ENCODE measurements at places on chromosomes 5 and 9. TPM values are rescaled to one million over a fixed set of nuclear protein-coding genes. Genes with fewer than 3 reads are reported as not detected.

DNA sequence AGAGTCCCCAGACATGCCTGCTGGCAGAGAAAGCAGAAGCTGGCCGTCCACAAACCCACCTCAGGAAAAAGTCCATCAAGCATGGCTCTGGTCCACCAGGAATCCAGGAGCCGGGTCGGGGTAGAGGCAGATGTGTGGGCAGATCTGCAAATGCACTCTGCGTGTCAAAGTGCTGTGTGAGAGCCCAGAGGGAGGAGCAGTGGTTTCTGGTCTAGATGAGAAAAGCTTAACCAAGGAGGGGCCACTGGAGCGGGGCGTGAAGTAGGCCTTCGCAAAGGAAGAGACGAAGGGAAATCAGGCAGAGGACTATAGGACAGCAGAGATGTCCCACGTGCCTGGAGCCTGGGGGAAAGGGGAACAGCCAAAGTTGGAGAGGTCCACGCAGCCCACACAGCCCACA is 40.0 kb downstream of the TTLL11 start:
- no peak for DNase-seq

- no peak for DNase-seq
Observed at GRCh38 chr5:143398053-143398355, 5.5 kb downstream of the NR3C1 start.

GRCh38 chr5:143986516-143987212 is 174.7 kb downstream of the HMHB1 start:
- DNase-seq, result no peak

GRCh38 chr9:111298731-111299598 is 31.1 kb downstream of the OR2K2 start:
- no peak for DNase-seq

- DNase-seq, result no peak
Observed at GRCh38 chr9:76725011-76725546, 39.2 kb upstream of the PCA3 start.

DNA sequence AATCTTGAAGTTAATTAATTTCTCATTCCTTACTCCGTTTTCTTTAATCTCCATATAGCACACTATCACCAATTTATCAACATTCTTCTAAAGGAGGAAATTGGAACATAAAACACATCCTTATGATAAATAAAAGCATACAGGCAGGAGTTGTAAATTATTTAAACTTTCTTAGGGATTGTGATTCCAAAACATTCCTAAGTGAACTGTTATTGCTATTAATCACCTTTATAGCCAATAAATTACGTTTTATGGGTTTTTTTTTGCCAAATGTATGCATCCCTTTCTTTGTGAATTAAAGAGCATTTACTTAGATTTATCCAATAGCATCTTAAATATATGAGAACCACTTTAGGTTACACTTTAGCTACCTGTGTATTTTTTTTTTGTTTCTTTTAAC is 55.3 kb downstream of the FBXO4 start:
- no peak for DNase-seq

DNA sequence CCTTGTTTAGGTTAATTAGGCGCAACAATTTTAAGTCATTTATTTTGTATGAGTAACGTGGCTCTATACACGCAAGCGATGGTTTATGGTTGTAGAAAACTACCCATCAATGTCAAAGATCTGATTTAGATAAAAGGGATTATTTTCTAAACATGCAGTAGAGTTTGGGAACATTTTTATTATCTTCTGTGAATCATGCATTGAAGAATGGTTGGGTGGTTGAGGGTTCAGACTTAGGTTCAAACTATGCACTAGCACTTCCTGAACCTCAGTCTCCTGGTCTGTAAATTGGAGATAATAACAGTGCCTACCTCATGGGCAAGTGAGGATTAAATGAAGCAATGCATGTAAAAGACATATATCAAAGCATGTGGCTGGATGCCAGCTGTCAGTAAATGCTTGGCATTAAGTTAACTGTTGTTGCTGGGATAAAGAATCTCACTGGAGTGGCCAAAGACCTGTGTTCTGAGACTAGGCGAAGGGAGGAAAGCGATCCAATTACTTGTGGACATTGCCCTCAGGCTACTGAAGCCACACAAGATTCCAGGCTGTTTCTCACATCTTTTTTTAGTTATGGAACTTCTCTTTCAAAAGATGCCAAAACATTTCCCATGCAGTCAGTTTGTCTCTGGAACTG is 1.1 kb upstream of the OTULINL start:
- DNase-seq, result no peak

FOXD4L3 gene
- not detected for total RNA-seq

LOX gene
- 0.16 TPM for total RNA-seq
